ENCODE measurements at places on chromosomes 3 and 15. TPM values are rescaled to one million over a fixed set of nuclear protein-coding genes. Genes with fewer than 3 reads are reported as not detected.

DNA sequence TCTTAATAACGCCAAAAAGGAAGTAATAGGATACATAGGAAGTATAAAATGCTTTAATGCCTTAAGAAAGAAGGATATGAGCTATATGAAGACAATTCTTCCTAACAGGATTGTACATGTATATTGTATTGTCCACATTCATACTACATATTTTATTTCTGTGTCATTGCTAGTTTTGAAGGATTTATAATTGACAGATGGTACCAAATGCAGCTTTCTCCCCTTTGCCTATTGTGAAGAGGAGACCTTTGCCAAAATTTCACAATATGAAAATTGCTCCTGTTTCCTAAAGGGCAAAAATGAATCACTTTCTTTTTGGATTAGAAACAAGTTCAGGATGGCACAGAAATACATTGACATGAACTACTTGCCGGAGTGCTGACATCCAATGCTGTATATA is 34.8 kb upstream of the EOMES start:
- no peak for ATAC-seq

- no peak for ATAC-seq
Observed at GRCh38 chr3:163878396-163878795, 1199.9 kb downstream of the SI start.

DNA sequence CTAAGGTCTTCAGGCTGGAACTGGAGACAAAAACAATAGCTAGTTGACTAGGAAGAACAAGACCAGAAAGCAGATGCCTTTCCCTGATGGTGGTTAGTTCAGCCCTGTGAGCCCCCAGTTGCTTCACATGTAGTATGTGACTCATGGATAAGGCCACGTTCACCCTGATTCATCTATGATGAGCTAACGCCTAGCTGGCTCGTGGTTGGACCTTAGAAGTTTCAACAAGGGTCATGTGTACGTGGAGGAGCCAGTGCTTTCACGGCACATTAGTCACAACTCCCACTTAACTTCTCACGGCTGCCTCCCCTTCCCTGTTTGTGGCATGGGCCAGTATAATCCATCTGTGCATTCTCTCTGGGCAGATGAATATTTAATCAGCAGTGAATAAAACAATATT is 20.6 kb downstream of the COL8A1 start:
- ATAC-seq: peak; percentile 81

DNA sequence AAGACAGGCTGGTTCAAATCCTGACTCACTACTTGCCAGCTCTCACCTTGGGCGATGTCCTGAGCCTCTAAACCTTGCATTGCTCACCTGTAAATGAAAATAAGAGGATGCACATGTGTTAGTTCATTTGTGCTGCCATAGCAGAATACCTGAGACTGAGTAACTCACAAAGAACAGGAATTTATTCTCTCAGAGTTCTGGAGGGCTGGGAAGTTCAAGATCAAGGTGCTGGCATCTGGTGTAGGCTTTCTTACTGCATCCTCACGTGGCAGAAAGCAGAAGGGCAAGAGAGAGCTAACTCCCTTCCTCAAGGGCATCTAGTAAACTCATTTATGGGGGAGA is 222.7 kb downstream of the MTHFS start:
- ATAC-seq: no peak

DNA sequence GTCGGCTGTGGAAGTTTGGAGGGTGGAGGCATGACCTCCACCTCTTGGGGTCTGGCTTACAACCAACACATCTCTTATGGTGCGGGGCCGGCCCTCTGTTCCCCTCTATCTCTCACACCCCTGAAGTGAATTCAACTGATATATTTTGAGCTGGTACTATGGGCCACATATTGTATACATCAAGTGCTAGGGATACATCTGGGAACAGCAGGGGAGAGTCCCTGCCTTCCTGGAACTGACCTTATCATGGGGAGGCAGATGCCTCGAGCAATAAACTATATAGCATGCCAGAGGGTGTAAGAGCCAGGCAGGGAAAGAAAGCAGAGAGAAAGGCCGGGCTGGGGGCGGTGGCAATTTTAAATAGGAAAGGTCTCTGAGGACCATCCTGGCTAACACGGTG is 60.4 kb upstream of the TRPM1 start:
- ATAC-seq: no peak

DNA sequence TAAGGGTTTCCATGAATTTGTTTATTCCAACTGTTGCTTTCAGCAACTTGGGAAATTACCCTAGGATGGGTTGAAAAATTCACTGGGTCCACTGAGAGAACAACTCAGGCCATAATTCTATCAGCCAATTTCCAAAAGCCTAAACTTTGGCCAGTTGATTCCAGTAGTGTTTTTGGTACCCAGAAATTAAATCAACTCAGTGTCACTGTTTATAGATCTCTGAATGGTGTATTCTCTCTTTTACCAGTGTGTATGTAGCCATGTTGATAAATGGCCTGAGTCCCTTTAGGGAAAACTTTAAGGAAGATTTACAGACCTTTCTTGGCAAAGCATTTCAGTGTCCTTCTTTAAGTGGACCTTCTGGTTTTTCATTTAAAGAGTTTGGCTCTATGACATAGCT is 636.4 kb downstream of the OTOL1 start:
- ATAC-seq: no peak

DNA sequence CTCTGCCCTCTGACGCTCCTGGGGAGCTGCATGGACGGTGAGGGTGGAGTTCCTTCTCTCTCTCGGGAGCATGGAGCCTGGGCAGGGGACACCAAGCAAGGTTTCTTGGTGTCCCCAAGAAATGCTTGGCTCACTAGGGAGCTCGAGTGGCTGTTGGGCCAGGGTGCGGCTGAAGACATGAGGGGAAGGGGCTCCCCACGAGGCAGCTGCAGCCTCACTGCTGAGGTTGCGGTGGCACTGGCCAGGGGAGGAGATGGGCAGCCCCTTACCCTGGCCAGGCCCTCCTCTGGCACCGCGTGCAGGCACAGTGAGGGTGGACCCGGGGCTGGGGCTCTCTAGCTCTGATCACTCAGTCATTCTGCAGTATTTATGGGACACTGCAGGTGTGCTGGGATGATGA is 43.5 kb upstream of the SLC41A3 start:
- no peak for ATAC-seq

DNA sequence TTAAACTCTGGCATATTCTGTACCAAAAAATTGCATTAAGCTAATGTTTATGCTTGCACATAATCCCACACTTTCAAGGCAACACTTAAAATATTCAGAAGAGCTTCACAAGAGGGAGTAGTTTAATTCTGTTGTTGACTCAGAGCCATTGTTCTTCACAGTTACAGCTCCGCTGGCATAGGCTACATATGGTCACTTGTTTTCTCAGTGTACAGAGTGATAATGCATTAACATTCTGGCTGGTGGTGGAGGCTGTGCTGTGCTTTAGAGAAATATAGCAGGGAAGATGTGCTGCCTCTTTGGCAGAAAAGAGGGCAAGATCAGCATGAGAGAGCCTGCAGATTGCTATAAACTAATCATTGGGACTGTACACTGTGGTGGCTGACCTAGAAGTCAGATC is 13.3 kb downstream of the NLGN1 start:
- no peak for ATAC-seq

GRCh38 chr3:140145528-140145927 is 210.5 kb downstream of the CLSTN2 start:
- no peak for ATAC-seq

GRCh38 chr3:124413989-124414598 is 316.2 kb upstream of the UMPS start:
- no peak for ATAC-seq

DNA sequence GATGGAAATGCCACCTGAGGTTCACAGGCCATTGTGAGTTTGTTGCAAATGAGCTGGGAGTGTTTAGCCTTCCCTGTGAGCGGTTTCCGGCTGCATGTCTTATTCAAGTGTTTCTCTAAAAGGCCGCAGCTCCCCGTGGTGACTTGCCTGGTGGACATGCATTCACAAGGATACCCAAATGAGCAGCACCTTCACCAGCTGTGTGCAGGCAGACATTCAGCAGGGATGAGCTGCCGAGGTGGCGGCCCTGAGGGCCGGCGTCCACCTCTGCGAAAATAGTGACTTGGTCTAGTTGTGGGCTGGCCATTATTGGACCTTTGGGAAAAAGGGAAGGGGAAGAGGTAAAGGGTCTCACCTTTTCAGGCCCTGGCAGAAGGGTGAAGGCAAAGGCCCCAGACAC is 23.4 kb downstream of the SPSB4 start:
- ATAC-seq: no peak

DNA sequence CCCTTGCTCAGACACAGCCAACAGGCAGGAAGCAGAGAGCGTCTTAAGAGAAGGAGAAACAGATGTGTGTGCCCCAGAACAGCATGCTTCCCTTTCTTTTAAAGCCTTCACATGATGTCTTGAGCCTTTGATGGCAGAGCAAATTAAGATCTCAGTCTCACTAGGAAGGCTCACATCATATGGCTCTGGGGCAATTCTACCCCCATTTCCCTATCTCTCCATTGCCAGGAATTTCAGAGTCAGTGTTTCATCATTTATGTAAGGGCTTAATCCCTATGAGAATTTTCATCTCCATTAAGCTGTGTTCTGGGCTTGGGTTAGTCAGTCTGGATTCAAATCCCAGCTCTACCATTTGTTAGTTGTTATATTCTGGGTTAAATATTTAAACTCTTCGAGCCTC is 41.4 kb upstream of the GLCE start:
- no peak for ATAC-seq

DNA sequence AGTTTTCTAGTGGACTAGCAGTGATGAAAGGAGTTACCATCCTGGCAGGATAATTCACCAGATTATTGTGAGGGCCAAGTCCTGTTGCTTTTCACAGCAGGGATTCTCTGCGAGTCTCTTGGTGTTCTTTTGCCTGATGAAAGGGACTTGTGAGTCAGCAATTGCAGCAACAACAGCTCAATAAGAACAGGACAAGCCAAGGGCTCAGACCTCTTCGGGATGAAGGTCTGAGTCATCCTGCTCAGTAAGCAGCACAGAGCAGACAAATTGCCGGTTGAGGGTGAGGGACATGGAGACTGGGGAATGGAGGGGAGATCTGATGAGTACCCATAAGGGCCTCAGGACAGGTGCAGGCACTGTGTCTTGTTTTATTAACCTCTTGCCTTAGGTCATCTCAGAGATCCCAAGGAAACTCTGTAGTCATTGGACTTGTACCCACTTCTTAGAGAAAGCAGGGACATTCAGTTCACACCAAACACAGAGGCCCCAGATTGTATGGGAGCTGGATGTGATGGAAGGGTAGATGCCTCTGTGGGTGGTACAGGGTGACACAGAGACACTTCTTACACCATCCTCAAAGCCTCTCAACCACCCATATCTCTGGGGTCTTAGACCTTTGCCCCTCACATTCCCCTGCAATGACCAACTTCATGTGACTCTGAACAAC is 173.8 kb upstream of the TLE3 start:
- ATAC-seq: peak; percentile 64

- no peak for ATAC-seq
Observed at GRCh38 chr15:101357333-101357732, 62.3 kb upstream of the SNRPA1 start.

GRCh38 chr3:21073561-21073960 is 677.4 kb downstream of the ZNF385D start:
- ATAC-seq: no peak

- ATAC-seq: peak; percentile 38
Observed at GRCh38 chr15:92100751-92101150, 247.2 kb downstream of the SLCO3A1 start.

DNA sequence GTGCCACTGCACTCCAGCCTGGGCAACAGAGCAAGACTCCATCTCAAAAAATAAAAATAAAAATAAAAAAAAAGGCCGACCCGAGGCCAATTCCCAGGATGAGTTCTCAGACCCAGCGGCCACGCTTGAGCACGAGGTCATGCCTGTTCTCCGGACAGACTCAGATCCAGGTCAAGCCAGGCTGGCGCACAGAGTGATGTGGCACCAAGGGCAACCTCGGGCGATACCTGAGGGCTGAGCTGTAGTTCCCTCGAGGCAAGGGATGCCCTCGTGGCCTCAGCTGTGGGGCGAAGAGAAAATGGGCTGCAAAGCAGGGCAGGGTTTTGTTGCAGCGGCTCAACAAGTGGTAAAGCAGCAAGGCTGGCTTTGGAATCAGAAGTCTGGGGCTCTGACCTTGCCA is 77.3 kb downstream of the C3orf70 start:
- ATAC-seq: no peak

GRCh38 chr3:175222356-175222755 is 363.2 kb downstream of the NAALADL2 start:
- ATAC-seq: no peak

DNA sequence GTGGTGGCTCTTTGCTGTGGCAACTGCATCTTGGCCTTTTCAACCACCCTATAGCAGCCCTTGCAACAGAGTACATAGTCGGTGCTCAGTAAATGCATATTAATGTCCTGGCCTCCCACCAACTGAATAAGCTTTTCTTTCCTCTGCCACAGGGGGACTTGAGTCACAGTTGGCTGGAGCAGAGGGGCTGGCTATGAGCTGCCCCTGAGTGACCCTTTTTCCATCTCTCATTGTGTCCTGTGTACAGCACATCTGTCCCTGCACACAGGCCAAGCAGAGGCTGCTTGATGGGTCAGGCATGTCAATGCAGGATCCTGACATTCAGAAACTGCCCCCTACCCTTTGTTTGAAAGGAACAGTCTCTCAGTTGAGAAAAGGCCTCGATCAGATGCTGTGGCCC is 22.4 kb downstream of the SPSB4 start:
- ATAC-seq: no peak

GRCh38 chr3:14602804-14603644 is 48.5 kb upstream of the CCDC174 start:
- ATAC-seq: no peak

- peak; percentile 90 for ATAC-seq
Observed at GRCh38 chr3:146503461-146504202, 34.3 kb upstream of the PLSCR2 start.

- ATAC-seq: no peak
Observed at GRCh38 chr3:58135712-58136543, 74.8 kb downstream of the DNASE1L3 start.

DNA sequence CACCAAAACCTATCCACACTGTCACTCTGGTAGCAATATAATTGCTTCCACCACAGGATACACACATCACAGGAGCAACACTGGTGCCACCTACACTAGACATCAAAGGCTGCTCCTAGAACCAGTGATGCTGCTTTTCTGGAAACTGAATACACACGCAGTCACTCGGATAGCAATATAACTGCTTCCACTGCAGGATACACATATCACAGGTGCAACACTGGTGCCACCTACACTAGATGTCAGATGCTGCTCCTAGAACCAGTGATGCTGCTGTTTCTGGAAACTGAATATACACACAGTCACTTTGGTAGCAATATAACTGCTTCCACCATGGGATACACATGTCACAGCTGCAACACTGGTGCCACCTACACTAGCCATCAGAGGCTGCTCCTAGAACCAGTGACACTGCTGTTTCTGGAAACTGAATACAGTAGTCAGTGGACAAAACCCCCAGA is 6.9 kb upstream of the TNFSF10 start:
- peak; percentile 83 for ATAC-seq

Gene MASP1
- not detected for total RNA-seq

Gene OCA2
- total RNA-seq: not detected

Gene SKOR1
- total RNA-seq: 0.13 TPM

Gene KCNMB2
- total RNA-seq: not detected

Gene SAMD7
- total RNA-seq: not detected

Gene TOPBP1
- total RNA-seq: 86.0 TPM

Gene FEZF2
- not detected for total RNA-seq

Gene ITIH4
- total RNA-seq: 5.5 TPM

Gene WNT5A
- total RNA-seq: not detected

Data from activated T-helper 17 cell treated with anti-CD3 and anti-CD28 coated beads, Interleukin-2, amount 50 U/mL, for 72 hours (primary cell).